Fibroblast of skin of scalp (primary cell): ENCODE measurements at places on chromosomes 1 and 21.

GRCh38 chr21:32611471-32611997, 643 bp downstream of the CFAP298 start:
- DNase-seq = no peak

GRCh38 chr1:109790735-109791494, 27.2 kb upstream of the EPS8L3 start:
- peak; percentile 76 for DNase-seq

DNA sequence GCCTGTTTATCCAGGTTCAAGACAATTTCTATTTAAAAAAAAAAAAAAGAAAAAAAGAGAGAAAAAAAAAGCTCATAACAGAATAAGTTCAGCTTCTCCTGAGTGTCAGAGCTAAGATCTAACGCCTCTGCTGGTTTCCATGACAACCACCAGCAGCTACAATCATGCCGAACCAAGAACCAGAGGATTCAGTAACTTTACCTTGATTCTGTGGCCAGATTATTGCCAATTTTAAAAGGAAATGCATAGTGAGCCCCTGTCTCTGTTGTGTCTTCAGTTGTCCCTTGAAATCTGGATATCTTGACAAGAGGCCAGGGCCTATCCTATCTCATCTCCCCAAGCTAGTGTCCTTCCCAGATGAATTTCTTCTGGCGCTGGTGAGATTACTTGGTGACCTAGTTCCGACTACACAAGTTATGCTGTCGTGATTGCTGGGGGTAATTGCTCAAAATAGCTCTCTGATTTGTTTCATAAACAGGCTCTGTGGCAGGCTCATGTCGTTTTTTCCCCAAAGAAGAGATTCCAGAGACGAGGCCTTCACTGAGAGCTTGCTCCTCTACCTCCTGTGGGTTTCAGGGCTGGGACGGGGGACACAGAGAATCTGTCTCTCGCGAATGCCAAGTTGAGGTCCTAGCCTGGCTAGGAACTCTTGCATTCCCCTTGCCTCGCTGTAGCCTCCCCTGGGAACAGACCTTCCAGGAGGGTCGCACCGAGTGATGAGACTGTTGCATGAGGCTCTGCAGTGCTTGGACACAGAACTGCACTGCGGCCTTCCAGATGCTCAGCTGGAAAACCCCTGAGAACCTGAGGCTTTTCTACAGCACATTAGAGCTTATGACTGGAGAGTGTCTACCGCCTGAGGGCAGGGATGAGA, 32.4 kb upstream of the SCCPDH start:
- peak; percentile 28 for DNase-seq

DNA sequence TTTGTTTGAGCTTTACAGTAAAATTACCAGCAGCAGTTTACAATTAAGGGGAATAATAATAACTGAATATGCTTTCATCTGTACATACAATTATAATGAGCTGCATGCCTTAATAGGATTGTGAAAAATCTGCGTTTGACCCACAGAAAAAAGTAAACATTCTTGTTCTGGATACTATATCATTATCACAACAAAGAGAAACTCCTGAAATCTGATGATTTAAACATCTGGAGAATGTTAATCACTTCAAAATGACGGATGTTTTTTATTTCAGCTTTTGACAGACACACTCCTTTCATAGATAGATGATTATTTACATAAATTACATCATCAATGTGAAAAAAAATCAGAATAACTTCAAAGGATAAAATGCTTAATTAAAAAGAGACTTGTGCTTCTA, 58.5 kb downstream of the TYW3 start:
- DNase-seq = peak; percentile 31

DNA sequence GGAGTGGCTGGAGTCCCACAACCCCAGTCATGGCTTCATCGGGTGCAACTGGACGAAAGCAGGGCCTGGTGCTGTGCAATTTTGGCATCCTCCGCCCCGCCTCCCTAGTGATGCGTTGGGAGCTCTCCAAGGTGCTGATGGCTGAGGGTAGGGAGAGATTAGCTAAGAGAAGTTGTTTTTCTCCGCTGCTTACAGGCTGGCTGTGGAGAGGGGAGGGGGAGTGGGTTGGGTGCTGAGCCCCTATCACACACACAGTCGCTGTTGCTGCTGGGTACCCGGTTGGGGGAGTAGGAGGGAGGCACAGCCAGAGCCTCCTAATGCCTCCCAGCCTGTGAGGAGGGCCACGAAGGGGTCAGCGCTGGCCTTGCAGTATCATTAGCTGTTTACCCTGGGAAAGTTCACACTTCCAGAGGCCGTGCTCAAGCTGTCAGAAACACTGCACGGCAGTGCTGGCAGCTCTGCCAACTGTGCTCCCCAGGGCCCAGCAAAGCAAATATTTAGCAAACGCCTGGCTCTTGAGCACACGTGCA, 110.0 kb downstream of the GRIK3 start:
- DNase-seq = peak; percentile 51

- peak; percentile 78 for DNase-seq
These were observed 18.9 kb upstream of the USP24 start for GRCh38 chr1:55234016-55234415.

DNA sequence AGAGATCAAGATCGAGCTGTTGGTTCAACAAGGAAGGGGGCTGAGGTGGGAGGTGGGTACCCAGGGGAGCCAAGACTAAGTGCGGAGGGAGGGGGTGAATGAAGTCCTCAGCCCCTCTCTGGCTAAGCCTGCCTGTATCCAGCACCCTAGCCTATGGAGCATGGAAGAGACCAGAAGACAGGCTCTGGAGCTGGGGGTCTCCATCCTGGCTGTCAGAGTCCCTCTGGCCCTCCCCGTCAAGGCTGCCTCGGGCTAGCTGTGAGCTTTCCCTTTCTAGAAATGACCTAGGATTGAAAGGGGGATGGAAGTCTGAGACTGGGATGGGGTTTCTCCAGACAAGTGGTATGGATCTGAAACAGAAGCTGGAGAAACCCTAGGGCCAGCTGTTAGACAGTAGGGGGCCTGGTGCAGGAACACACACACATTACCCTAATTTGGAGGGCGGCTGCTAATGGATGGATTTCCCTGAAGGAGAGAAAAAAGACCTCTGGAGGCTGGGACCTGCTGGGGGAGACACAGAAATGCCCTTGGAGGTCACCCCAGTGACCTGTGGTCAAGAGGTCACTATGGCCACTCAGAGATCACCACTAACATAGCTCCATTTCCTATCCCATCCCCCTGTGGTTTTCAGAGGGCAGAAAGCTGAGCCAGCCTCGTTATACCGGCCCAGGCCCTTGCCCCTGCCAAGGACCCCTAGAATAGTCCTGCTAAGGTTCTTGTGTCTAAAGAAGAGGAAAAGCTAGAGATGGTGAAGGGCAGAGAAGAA, 107.8 kb downstream of the TMEM53 start:
- DNase-seq = no peak

- no peak for DNase-seq
These were observed 2.7 kb downstream of the DUSP10 start for GRCh38 chr1:221739018-221739676.

GRCh38 chr1:188670837-188671236, 1806.8 kb downstream of the BRINP3 start:
- DNase-seq = no peak

DNA sequence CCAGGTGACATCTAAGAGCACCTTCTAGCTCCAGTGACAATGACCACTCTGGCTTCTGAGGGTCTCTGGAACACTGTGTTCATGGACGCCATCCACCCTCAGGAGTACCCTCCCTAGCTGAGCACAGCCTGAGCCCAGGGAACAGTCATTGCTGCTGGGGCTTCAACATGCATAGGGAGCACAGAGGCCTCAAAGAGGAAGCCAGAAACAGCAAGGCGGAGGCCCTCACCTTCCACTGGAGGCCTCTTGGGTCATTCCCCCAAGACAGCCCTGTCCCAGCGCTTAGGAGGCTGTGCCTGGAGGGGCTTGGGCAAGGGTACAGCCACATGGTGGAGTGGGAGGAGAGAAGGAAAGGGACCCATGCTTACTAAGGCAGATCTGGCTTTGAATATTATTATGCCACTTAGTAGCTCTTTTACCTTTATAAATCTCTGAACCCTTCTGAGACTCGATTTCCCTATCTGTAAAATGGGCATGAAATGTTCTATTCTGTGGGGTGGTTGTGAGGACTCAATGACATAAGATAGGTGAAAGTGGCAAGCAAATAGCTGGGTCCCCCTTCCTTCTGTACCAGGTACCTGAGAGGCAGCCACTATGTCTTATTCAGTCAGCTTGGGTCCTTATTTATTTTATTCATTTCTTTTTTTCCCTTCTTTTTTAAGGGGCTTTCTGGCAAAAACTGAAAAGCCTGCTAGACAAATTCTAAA, 32.8 kb downstream of the PTAFR start:
- DNase-seq = no peak

DNA sequence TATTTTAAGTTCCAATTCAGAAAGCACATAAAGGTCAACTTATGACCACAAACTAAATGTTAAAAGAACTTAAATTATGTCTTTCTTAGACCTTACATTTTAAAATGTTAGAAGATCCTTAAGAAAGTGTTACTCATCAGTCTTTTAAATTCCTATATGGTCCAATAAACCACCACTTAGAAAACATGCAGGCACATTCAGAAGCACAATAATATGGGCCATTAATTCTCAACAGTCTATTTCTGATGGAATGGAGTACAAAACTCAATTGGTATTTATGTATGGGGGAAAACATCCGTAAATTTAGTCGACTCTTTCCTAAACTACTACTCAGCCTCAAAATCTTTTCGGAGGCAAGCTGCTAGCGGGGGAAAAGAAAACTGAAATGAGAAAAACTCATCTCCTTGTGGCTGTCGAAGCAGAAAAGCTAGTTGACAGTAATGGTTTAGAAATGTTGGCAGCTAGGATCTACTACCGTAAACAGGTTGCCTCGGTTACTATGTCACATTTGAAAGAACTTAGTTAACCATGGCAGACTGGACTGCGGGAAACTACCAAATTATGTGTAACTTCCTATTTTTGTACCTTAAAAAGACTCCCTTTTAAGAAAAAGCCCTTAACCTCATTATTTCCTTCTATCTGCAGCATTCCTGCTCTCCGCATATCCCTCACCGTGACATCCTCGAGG, 1.0 kb downstream of the TRMT1L start:
- peak; percentile 16 for DNase-seq

DNA sequence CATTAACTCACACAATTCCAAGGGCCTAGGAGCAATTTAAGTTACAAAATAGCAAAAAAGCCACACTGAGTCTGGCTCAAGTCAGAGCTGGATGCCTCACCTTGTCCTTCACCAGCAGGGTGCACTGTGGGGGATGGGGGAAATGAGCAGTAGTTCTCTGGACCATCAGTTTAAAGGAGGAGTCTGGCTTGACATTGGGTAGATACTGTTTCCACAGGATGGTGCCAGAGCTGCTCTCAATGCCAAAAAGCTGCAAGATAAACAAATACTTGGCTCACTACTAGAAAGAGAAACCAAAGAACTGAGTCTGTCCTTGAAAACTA, 18.8 kb downstream of the EMC1 start:
- no peak for DNase-seq

DNA sequence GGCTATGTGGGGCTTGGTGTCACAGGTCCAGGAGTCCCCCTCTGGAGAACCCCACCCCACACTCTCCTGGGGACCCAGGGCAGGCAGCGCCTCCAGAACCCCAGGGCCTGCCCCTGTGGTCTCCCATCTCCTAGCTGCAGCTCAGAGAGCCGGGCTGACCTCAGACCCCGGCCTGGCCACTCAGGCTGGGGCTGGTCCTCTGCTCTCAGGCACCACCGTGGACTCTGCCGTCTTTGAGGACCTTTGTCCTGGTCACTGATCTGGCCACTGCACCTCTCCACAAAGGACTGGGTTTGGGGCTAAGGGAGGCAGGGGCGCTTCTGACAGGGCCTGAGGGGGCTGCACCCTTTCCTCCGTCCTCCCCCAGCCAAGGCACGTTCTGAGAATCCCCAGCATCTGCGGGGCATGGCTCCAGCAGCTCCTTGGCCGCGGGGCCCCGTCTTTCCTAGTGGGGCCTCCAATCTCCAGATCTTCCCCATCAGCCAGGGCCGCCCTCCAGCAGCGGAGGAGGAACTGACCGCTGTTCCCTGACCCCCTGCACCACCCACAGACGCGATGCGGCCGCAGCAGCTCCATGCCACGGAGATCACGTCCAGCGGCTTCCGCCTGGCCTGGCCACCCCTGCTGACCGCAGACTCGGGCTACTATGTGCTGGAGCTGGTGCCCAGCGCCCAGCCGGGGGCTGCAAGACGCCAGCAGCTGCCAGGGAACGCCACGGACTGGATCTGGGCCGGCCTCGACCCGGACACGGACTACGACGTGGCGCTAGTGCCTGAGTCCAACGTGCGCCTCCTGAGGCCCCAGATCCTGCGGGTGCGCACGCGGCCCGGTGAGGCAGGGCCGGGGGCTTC, 3.3 kb downstream of the VWA1 start:
- no peak for DNase-seq

DNA sequence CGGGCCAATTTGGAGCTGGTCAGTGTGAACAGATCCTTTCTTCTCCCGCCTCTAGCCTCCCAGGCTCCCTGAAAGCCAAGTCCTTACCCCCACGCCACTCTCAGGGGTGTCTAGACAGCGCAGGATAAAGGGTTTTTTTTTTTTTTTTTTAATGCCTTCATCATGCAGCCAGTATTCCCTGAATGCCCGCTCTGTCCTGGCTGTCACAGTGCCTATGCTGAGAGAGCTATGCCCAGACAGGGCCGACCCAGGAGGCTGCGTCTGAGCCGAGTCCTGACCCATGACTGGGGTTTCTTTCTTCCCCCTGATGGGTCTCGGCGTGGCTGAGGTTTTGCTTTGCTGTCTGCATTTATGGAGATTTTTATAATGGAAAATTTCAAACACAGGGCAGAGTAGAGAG, 18.3 kb downstream of the SPSB1 start:
- no peak for DNase-seq

DNA sequence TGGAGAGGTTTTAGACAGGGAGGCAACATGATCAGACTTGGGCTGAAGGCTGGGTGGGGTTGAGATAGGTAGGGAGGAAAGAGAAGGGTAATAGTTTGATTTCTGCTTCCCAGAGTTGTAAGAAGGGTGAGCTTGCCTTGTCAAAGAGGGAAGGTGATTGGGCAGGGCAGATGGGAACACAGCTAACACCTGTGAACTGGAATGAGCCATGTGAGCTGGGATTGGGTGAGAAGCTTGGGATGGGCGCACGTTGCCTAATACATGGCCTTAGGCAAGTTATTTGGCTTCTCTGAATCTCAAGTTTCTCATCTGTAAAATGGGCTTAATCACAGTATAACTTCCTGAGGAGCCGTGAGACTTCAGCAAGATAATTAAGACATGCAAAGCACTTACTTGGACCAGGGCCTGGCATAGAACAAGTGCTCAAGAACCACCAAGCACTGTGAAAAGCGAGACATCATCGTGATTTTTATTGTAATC, 33.8 kb upstream of the ID3 start:
- DNase-seq = no peak

GRCh38 chr1:101463195-101463594, 226.4 kb downstream of the S1PR1 start:
- peak; percentile 7 for DNase-seq

- DNase-seq = peak; percentile 41
These were observed 430 bp downstream of the RBM15 start for GRCh38 chr1:110339407-110340206.

GRCh38 chr1:227603327-227603726, 40.0 kb downstream of the ZNF678 start:
- no peak for DNase-seq

DNA sequence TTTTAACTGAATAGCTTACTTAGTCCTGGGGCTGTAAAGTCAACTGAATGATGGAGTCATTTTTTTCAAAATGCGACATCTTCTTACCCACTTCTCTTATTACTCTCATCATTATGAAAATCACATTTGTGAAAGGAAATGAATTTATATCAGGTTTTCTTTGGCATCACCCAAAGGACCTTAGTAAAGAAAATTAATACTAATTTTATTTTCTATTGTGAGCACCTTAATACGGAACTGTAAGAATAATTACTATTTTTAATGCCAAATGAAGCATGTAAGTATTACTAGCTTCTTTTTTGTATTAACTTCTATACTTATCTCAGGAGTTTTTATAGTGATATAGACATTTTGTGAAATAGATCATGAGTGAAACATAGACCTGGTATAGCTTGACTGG, 30.9 kb downstream of the PTPRC start:
- no peak for DNase-seq
